NT2/D1 (cell line): ENCODE measurements at places on chromosomes 3 and 15.

DNA sequence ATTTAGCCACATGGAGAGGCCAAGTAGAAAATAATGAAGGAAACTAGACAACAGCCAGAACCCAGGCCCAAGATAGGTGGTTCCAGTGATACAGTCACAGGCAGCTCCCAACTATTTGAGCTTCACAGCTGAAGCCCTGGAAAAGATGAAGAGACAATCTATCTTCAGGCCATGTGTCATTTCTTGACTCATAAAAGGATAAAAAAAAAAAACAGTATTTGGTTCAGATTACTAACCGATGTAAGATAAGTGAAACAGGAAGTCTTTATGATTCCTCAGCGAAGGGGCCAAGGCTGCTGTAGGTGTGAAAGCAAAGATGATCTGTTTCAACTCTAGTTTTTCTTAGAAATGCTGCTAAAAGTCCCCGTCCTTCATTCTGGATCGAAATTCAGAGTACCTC, 394.6 kb downstream of the ZNF385D start:
- DNase-seq = no peak

DNA sequence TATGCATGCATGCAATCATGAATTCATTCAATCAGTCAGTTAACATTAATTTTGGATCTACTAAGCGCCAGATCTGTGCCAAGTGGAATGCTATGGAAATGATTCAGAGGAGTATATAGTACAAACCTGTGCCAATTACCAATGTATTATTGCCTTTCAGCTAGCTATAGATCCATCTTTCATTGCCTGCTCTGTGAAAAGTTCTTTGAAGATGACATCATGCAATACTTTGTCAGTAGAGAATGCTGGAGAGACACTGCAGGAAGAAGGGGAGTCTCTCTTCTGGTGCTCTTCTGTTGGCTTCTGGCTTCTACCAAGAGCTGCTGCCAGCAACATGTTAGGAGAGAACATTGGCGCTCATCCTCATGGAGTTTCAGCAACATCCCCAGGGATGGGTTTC, 81.0 kb upstream of the LMCD1 start:
- no peak for DNase-seq

GRCh38 chr3:71546821-71547220, 36.7 kb downstream of the FOXP1 start:
- no peak for DNase-seq

DNA sequence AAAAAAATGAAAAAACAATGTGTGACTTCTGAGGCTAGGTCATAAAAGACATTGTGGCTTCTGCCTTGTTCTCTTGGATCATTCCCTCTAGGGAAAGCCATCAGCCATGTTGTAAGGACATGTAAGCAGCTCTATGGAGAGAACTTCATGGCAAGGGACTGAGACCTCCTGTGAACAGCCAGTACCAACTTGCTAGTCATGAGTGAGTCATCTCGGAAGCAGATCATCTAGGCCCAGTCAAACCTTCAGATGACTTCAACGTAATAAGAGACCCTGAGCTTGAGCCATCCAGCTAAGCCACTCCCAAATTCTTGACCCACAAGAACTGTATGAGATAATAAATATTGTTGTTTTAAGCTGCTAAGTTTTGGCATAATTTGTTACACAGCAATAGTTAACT, 4.9 kb downstream of the MON1A start:
- DNase-seq = no peak

- no peak for DNase-seq
Measured at GRCh38 chr3:78972617-78973301, 795.0 kb downstream of the ROBO1 start.

- DNase-seq = no peak
Measured at GRCh38 chr15:74783072-74783807, 1.4 kb downstream of the CSK start.

GRCh38 chr3:10408680-10409079, 87.8 kb upstream of the SEC13 start:
- no peak for DNase-seq

DNA sequence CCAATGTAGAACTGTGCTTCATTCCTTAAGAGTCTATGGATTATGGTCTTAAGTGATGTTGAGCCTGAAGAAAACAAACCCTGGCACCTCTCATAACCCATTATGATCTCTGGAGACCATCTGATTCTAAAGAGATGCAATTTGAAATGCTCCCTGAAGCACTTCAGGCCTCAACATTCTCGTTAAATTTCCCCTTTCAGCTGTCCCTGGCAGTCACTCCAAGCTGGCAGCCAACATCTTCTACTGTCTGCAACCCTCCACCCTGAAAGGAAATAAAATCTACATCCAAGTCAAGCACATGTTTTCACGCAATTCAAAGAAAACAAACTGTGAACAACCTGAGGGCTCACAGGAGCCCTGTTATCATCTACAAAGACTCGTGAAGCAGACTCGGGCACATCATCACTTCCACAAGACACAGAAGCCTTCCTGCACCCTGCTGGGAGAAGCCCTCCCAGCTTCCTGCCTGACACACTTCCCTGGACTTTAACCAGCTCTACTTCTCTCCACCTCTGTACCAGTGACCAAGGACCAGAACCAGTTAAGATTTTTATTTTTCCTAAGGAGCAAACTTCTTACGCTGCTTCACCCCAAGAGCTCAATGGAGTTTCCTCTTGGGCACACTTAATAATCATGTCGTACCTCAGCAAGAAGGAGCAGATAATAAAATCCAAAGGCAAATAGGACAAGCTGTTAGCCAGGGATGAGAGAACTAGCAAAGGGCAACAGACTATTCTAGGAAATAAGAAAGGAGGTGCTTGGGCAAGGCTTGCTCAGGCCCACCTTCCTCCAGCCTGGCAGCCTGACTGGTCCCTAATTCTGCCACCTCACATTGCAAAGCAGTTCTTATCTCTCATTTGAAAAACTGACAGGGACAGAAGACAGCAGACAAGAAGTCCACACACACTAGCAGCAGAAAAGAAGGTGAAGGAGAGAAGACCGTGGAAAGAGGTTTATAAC, 67.1 kb downstream of the MAGI1 start:
- no peak for DNase-seq

DNA sequence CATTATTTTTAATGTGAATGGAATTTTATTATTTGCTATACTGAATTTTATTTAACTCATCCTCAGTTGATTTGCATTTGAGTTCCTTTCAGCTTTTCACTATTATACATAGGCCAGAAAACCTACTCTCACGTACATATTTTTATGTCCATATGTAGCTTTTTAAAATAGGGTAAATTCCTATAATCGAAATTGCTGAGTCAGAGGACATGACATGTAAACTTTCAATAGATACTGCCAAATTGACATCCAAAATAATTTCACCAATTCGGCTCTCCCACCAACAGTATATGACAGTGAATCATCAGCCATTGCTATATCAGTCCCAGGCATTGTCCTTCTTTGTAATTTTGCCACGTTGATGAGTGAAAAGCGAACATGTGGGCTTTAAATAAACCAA, 222.5 kb downstream of the SQOR start:
- no peak for DNase-seq

DNA sequence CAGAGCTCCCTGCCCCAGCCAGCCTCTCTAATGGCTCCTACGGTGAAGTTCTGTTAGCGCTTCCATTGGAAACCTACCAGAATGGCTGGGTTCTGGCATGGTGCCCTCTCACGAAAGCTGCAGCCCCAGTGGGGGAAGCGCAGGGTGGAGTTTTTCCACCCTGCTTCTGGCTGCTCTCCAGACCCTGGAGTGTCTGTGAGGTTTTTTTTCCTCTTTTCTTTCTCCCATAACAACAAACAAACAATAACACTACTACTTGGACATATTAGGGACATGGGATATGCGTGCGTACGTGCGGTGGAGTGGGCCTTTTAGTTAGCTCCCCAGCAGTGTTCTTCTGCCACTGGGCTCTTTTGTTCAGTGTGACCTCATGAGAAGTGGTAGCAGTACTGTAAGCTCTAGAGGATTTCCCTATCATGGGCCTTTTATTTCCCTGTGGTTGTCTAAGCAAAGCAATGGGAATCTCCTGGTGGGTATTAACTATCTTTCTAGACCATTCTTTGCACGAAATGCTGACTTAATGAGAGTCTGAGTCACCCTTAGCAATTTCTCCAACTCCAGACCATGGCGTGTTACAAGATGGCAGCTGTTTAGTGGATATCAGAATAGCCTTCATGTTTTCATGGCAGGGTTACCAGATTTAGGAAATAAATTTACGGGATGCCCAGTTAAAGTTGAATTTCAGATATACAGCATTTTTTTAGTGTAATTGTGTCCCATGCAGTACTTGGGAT, 161.9 kb downstream of the FNDC3B start:
- DNase-seq = no peak

DNA sequence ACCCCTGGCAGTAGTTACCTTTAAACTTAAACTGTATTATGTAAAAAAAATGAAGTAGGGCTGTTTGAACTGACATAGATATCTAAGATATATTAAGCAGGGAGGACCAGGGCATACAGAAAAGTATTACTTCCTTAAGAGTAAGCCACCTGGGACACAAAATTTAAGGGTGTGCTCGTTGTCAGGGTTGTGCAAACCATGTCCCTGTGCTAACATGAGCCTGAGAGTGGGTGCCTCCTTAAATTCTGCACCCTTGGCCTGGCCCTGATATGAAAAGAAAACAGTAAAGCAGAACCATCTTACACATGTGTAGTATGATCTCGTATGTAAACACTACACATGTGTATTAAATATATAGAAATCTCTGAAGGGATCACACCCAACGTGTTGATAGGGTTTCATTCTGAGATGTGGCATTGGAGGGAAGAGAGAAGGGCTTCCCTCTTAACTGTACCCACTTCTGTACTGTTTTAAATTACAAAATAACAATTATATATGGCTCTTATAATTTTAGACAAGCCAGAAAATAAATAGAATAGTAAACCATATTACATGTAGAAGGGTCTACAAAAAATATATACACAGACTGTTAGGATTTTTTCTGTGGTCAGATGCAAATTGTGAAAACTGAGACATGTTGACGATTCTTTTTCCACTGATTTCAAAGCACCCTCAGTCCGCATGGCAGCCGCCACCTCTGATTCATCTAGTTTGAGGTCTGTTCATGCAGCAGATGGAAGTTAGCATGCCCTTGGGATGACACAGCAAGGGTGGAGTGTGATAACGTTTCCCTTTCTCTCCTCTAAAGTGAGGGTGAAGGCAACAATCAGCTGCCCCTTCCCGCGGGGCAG, 400.8 kb upstream of the PROK2 start:
- DNase-seq = no peak

DNA sequence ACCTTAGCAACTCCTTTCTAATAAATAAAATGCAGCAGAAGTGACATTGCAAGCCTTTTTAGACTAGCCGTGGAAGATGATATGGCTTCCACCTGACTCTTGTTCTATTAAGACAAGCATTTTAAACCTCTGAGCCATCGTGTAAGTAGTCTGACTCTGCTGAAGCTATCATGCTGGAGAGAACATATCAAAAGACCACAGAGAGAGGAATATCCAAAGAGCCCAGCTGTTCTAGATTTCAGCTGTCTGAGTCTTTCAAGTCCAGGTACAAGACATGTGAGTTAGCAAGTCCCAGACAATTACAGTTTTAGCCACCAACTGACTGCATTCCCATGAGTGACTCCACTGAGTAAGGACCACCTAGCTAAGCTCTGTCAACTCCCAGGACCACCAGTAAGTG, 517.0 kb upstream of the NAALADL2 start:
- DNase-seq = no peak

DNA sequence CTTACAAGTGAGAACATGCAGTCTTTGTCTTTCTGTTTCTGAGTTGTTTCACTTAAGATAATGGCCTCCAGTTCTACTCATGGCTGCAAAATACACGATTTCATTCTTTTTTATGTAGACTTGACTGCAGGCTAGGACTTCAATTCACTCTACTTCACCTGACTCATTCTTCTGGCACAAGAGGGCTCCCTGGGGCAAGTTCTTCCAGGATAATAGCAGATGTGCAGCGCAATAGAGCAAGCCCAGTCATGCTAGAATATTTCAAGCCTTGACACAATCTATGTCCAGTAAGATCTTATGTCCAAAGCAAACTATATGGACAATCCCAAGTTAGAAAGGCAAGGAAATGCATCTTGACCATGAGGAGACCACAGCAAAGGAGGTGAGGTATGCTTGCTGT, 211.7 kb upstream of the GADL1 start:
- no peak for DNase-seq

GRCh38 chr15:63982381-63982854, 63.9 kb downstream of the DAPK2 start:
- no peak for DNase-seq

- no peak for DNase-seq
Measured at GRCh38 chr15:39362821-39363561, 217.9 kb upstream of the THBS1 start.

GRCh38 chr15:26287381-26287780, 424.3 kb upstream of the ATP10A start:
- no peak for DNase-seq

DNA sequence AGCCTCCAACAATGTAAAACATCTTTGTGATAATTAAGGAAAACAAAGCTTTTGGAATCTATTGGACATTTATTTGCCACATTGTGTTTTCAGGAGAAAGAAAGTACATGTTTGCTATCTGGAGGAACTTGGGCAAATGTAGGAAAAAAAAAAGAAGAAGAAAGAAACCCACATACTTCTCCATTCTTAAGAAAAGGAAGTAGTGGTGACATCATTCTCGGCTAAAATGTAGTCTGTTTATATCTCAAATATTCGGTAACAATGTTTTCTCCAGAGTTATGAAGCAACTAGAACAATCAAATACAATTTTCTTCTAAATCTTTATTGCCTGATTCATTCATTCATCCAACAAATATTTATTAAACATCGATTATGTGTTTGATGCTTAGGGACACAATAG, 2.3 kb upstream of the TGFBR2 start:
- no peak for DNase-seq

DNA sequence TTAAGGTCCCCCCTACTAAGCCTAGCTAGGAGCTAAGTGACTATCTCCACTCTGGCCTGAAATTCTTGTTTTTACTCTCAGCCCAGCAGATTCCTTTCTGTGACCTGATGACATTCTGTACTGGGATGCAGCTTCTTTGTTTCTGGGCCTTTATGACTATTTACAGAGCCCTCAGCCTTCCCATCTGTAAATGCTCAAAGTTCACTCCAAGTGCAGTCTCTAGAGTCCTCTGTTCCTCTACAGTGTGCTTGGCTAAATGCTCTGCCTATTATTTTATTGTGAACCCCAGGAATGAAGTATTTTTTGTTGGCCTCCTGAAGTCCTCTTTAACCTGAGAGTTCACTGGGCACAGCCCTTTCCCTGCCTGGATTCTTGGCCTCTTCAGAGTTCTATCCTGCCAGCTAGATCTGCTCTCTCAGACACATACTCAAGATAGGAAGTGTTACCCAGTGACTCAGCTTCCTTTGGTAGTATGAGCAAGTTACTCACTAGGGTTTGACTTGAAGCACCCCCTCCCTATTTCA, 278.1 kb upstream of the P2RY1 start:
- DNase-seq = no peak

- no peak for DNase-seq
Measured at GRCh38 chr3:113261626-113262303, 50.4 kb downstream of the BOC start.

DNA sequence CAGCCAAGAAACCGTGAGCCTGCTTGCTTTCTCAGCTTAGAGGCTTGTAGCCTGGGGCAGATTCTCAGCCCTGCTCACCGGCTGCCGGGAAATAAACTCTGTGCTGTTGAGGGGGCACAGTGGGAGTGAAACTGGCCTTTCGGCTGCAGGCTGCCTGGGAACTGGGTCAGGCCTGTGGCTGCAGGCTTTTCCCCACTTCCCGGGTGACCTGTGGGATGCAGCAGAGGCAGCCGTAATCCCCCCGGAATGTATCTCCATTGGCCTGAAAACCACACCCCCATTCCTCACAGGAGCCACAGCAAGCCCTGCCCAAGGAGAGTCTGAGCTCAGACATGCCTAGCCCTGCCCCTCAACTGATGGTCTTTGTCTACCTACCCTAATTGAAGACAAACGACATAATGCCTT, 110.9 kb downstream of the STXBP5L start:
- peak; percentile 28 for DNase-seq
